ENCODE measurements at places on chromosomes 13 and 19.

DNA sequence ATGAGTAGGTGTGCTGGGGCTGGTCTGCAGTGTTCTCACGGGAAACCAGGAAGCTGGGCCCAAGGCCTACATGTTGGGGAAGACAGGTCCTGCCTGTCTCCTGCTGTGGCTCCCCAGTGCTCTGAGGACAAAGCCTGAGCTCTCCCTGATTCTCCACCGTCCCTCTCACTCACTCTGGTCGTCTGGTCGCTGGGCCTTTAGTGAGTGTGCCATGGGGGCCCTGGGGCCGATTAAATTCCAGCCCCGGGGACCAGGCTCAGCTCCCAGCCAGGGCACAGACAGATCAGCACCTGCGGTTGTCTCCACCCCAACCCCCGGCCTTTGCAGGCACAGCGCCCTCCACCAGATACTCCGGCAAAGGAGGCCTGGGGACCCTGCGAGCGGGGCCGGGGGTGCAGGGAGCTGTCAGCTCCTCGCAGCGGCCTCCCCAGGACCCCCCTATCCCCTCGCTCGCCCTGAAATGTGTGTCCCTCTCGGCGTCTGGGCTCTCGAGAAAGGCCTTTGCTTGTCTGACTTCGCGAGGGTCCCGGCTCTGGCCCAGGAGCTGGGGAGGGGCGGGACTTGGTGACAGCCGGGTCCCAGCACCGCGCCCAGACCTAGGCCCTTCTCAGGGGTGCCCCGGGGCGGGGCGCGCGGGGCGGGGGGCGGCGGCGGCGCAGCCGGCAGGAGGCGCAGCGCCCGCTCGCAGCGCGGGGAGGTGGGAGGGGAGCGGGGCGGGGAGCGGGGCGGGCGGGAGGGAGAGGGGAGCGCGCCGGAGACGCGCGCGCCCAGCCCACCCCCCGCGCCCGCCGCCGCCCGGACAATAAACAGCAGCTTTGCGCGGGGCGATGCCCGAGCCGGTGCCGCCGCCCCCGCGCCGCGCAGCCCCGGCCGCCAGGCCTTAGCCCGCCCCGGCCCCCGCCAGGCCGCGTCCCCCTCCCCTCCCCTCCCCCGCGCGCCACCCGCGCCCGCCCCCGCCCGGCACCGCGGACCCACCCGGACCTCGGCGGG is at the start of gene PALM:
PALM (plus strand) TSS at position 782 of the 990 bp plus-strand sequence. CDS start 212 bp downstream, outside the sequence.
- no peak for DNase-seq

DNA sequence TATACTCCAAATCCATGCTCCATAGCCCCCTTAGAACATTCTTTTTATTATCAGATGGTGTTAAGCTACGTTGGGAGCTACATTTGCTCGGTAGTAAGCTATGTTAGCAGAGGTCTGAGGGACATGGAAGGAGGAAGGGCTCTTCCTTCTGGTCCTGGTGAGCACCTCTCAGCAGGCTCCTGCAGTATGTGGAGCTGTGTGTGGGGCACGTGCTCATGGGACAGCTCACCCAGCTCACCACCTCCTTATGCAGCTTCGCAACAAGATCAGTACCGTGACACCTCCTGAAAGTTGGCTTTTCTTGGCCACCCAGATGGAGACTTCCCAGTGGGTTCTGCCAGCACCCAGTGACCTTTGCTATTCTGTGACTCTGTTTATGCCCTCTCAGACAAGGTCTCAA is 400.5 kb upstream of the SLC10A2 start:
- no peak for DNase-seq

DNA sequence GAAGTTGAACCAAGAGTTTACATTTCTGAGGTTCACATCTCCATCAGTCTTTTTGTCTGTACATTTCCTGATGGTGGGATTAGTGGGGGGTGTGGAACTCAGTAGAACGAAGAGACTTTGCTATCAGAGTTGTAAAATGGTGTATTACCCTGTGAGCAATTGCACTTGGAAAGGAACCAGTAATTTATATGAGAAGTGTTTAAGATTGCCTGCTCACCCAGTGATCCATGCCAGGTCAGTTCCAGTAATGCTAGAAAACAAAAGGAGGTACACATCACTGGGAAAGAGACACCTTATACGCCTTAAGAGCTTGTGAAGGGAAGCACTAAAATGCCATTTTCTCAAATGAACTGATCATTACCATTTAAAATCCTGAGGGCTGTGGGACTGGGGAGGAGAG is 7.5 kb upstream of the DACH1 start:
- DNase-seq, result no peak

GRCh38 chr19:40191836-40192646 is 815 bp downstream of the MAP3K10 start:
- DNase-seq, result no peak

GRCh38 chr13:34035676-34036325 is 217.9 kb downstream of the RFC3 start:
- no peak for DNase-seq

DNA sequence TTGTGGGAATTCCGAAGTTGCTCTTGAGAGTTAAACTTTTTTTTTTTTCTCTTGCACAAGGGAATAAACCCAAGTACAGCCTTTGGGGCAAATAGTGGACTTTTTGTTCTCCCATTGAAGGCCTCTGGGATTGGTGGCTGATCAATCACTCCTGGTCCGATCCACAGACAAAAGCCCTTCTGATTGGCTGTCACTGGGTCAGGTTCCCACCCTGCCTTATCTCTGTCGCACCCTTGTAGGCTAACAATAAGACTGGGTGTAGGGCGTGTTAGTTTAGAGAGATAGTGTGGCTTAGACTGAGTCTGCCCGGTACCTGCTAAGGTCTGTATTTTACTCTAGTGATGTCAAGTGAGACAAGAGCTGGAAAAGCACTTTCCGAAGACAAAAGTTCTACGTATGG is 380.8 kb downstream of the NDFIP2 start:
- no peak for DNase-seq

DNA sequence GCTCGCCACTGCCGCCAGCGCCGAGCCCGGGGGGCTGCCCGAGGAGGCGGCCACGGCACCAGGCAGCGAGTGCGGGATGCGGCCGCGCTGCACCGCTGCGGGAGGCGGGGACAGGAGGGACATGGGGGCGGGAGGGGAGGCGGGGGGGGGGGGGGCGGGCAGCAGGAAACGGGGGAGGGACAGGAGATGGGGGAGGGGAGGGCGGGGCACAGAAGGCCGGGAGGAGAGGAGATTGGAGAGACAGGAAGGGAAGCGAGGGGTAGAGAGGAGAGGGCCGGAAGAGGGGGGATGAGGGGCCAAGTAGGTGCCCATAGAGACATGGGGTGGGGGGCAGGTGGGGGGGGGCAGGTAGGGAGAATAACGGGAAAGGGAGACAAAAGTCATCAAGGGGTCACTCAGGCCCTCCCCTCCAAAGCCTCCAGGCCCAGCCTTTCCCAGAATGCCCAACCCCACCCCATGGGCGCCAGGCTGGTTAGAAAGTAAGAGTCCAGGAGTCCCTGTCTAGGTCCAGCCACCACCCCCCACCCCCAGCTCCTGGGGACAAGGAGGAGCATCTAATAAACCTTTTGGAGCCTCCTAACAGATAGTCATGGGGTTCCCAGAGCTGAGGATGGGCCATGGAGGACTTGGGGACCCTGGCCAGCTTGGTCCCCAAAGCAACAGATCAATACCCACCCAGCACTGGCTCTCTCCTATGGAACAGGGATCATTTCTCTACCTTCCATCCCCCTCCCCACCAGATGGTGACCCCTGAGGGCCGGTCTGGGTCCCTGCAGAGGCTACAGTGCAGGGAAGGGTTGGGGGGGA is 9.5 kb downstream of the NR2F6 start:
- DNase-seq, result no peak

- no peak for DNase-seq
Measured at GRCh38 chr13:60608954-60609353, 211.9 kb downstream of the TDRD3 start.

GRCh38 chr19:48452289-48453190 is 2.8 kb upstream of the KCNJ14 start:
- DNase-seq, result no peak

- DNase-seq, result no peak
Measured at GRCh38 chr13:95677564-95678266, 776 bp downstream of the DNAJC3 start.

- DNase-seq, result no peak
Measured at GRCh38 chr13:20006206-20006605, 47.7 kb downstream of the ZMYM2 start.

- DNase-seq, result no peak
Measured at GRCh38 chr13:62142048-62142447, 726.4 kb upstream of the PCDH20 start.

GRCh38 chr13:45240143-45240542 is 39.3 kb upstream of the KCTD4 start:
- no peak for DNase-seq

DNA sequence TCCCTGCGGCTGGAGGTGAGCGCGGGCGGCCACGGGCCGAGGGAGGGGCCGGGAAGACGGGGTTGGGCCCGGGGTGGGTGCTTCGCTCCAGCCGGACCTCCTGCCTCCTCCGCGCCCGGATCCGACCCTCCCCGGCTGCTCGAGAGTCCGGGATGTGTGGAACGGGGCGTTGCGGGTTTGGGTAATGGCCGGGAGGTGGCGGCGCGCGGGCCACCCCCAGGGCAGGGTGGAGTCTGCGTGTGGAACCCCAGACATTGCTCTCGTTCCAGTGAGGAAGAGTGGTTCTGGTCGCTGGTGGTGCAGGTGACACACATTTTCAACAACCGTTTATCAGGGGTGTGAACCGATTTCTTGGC is 38.8 kb downstream of the ARHGEF7 start:
- DNase-seq, result peak; percentile 39

DNA sequence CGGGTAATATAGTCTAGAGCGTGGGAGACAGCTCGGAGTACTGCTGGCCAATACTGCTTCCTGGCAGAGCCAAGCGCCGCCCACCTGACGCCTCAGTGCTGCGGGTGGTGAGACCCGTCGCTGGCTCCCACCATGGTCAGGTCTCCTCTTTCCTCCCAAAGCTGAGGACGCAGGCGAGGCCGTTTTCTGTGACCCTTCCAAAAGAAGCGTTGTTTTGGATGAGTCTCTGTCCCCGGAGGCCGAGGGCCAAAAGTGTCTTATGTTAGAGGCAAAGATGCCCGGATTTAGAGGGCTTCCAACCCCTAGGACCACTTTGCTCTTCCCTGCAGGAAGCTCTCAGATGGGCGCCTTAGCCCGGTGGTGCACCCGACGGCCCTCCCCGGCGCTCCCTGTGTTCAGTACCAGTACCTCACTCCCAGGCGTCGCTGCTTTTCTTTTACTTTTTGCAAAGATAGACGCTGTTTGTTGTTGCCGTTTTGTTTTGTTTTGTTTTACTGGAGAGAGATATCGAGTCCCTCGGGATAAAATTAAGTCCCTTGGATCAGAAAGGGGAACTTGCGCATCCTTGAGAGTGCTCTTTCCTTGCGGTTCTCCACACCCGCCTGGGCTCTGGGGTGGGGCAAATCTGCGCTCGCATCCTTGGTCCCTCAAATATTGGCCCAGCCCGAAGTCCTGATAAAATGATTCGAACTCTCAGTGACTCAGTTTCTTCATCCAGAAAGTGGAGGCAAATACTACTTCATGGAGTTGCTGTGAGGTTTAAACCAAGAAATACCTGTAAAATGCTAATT is 7.0 kb downstream of the PDX1 start:
- DNase-seq, result no peak

- no peak for DNase-seq
Measured at GRCh38 chr13:110044551-110045111, 258.2 kb upstream of the IRS2 start.

GRCh38 chr19:54481326-54481930 is 8.3 kb upstream of the CDC42EP5 start:
- DNase-seq, result no peak

- DNase-seq, result no peak
Measured at GRCh38 chr19:6214881-6215541, 64.8 kb downstream of the MLLT1 start.

DNA sequence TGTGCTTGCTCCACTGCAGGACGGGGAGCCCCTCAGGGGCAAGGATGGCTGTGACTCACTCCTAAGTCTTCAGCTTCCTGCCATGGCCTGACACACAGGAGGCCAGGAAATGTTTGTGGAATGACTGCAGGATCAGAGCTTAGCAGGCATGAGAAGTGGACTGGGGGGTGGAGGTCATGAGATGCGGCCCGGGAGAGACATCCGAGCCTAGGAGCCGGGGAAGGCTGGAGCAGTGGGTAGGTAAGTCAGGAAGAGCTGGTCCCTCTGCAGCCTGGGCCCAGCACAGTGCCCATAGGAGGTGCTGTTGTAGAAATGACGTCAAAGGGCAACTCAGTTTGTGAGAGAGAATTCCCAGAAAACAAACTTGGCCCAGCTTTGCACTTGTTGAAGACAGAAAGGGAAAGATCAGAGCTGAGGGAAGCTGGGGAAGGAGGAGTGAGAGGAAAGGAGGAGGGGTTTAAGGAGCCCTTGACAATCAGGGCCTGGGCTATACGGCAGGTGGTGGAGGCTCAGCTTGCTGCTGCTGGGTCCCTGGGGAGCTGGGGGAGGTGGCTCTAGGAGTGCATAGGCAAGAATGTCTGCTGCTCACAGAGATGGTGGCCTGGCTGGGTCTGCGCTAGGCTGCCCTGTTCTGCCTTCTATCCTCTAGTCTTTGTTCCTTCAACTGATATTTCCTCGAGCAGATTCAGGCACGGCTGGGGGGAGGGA is 18.5 kb downstream of the POU2F2 start:
- no peak for DNase-seq

DNA sequence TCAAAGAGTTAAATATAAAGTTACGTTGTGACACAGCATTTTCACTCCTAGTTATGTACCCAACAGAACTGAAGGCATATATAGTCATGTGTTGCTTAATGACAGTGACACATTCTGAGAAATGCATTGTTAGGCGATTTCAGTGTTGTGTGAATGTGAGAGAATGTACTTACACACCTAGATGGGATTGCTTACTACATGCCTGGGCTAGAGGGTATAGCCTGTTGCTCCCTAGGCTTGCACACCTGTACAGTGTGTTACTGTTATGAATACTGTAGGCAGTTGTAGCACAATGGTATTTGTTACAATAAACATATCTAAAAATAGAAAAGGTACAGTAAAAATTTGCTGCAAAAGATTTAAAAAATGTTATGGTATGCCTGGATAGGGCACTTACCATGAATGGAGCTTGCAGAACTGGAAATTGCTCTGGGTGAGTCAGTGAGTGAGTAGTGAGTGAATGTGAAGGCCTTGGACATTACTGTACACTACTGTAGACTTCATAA is 89.2 kb downstream of the DHRS12 start:
- DNase-seq, result no peak

GRCh38 chr13:106432636-106433035 is 102.8 kb downstream of the EFNB2 start:
- no peak for DNase-seq

- DNase-seq, result no peak
Measured at GRCh38 chr13:77786695-77787287, 89.3 kb downstream of the SLAIN1 start.

All from activated CD4-positive, CD25-positive, alpha-beta regulatory T cell (primary cell).